ENCODE measurements at places on chromosomes 7 and 10. TPM values are rescaled to one million over a fixed set of nuclear protein-coding genes. Genes with fewer than 3 reads are reported as not detected.

Gene CDH23
- under 0.01 TPM for total RNA-seq

Gene PLPP4
- total RNA-seq = 1.6 TPM

Gene ENKUR
- total RNA-seq = 0.19 TPM

Gene PLEKHS1
- under 0.01 TPM for total RNA-seq

Gene ZNF804B
- total RNA-seq = not detected

Gene UFSP1
- 2.5 TPM for total RNA-seq

Gene SOSTDC1
- total RNA-seq = not detected

Gene CNTNAP2
- not detected for total RNA-seq

Gene TEX47
- total RNA-seq = not detected

Gene ADRA2A
- total RNA-seq = 0.98 TPM

Gene UNCX
- not detected for total RNA-seq

Gene COX15
- 36.9 TPM for total RNA-seq

Measured in vein endothelial cell (primary cell).